ENCODE measurements at places on chromosomes 4 and X.

DNA sequence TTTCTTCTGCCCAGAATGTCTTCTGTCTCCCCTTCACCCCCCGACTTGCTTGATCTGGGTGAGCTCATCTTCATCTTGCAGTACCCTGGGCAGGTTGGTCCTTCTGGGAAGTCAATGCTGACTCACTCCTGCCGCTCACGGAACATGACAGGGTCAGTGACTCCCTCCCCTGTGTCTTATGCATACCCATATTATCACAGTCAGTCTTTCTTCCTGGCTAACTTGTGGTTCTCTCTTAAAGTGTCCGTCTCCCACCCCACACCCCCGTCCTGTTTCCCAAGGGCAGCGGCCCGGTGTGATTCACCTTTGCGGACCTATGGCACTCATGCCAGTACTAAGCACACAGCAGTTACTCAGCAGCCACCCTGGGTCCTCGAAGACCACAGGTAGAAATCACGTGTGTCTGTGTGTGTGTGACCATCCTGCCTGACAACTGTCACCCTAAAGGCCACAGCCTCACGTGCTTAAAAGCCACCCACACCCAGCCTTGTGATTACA, 17.7 kb downstream of the IQSEC2 start:
- peak; percentile 67 for DNase-seq

GRCh38 chr4:33961761-33962160, 2282.6 kb downstream of the ARAP2 start:
- no peak for DNase-seq

GRCh38 chr4:27928761-27929540, 1068.3 kb downstream of the STIM2 start:
- no peak for DNase-seq

GRCh38 chr4:105989485-105990242, 94.4 kb downstream of the NPNT start:
- DNase-seq: no peak

DNA sequence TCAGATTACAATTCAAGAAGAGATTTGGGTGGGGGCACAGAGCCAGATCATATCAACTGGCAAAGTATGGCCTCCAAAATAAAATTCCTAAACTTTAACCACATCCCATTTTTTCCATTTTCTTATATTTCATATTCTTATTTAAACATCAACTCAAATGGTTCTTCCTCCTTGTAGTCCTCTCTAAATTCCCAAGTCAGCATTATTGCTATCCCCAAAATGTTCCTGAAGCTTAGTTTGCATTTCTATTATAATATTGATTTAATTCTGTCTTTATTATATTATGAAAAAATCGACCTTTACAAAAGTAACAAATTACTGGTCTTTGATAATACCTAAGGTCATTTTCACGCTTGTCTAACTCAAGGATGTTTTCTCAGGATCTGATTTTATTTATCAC, 67.5 kb downstream of the NPY1R start:
- DNase-seq: no peak

- no peak for DNase-seq
These were observed 1628.9 kb upstream of the AGA start for GRCh38 chr4:179071131-179071530.
